Caki2 (cell line): ENCODE measurements at places on chromosomes 5 and 9. TPM values are rescaled to one million over a fixed set of nuclear protein-coding genes. Genes with fewer than 3 reads are reported as not detected.

Gene TEK
- total RNA-seq: 1.5 TPM in 1 of 2 replicates, not detected in the other

Gene LCN9
- not detected in 2 replicates for total RNA-seq

Gene PCDHGB1
- 0.06 TPM in 1 of 2 replicates, not detected in the other for total RNA-seq

Gene CNTNAP3B
- total RNA-seq: 10.6 and 12.6 TPM in 2 replicates

Gene ELOVL7
- 9.4 and 11.3 TPM in 2 replicates for total RNA-seq

Gene SLC46A2
- total RNA-seq: not detected in 2 replicates

- DNase-seq: no peak
These were observed 27.5 kb downstream of the PTGES2 start for GRCh38 chr9:128099932-128100491.

- DNase-seq: no peak
These were observed 1.3 kb upstream of the SLC2A8 start for GRCh38 chr9:127395497-127396252.

DNA sequence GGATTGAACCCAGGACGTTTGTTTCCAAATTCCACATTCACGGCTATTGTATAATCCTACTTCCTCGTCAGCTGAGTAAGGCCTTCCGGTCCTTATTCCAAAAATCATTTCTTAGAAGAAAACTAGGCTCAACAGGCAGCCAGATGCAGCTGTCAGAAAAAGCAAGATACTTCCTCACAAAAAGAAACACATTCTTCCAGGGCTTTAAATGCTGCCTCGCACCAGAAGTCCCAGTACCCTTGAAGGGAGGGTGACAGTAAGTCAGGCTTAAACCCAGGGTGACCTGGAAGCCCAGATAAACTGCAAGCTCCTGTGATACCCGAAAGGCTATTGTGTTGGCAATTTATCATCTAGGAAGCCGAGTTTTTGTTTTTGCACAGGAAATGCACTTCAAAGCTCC lies 414.0 kb downstream of the NFIB start:
- no peak for DNase-seq

DNA sequence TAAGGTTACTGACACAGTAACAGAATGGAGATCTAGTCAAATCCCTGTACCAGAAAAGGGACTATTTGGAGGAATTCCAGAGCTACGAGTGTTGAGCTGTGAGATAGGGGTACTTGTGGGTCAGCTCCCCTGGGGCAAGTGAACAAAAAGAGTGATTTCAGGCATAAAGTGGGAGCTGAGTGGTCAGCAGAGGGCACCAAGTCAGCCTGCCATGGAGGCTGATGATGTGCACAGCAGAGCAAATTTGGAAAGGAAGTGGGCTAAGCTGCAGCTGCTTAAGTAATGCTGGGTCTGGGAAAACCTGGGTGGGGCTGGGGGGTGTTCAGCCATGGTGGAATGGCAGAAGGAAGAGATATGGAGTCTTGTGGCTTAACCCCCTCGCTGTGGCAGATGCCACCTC lies 327.9 kb downstream of the NTRK2 start:
- DNase-seq: no peak

GRCh38 chr9:89887286-89887685 lies 282.5 kb downstream of the GADD45G start:
- no peak for DNase-seq

GRCh38 chr5:72523960-72524582 lies 16.9 kb upstream of the ZNF366 start:
- DNase-seq: peak; percentile 16

DNA sequence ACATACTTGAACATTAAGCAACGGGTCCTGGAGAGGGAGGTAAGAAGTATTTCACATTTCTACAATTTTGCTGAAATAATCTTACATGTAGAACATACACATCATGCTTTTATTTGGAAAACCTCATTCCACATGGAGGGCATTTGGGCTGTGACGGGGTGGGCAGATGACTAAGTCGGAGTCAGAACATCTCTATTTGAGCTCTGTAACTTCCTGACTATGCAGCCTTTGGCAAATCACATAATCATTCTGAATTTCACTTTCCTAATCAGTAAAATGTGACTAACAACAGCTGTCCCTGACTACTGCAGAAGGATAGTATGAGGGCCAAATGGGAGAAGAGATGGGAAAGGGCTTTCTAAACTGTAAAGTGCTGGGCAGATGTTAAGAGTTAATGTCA lies 17.1 kb upstream of the IL6ST start:
- DNase-seq: no peak

DNA sequence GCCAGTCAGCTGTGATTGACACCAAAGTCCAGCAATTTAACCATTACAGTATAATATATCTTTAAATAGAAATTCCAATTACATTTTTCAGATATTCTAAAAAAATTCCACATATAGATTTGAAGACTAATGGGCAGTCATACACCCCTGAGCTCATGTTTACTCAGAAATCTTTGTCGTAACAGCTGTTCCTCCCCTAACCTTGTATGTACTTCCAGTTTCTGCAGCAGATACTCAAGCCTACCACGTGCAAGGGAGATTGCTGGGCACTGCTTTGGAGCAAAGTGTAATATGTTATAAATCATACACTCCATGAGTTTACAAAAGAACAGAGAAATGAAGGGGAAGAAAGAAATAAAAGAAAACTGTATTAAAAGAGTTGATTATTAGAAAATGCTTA lies 241.2 kb downstream of the TRIM32 start:
- DNase-seq: no peak

GRCh38 chr9:111839987-111840386 lies 45.2 kb upstream of the SHOC1 start:
- DNase-seq: no peak

DNA sequence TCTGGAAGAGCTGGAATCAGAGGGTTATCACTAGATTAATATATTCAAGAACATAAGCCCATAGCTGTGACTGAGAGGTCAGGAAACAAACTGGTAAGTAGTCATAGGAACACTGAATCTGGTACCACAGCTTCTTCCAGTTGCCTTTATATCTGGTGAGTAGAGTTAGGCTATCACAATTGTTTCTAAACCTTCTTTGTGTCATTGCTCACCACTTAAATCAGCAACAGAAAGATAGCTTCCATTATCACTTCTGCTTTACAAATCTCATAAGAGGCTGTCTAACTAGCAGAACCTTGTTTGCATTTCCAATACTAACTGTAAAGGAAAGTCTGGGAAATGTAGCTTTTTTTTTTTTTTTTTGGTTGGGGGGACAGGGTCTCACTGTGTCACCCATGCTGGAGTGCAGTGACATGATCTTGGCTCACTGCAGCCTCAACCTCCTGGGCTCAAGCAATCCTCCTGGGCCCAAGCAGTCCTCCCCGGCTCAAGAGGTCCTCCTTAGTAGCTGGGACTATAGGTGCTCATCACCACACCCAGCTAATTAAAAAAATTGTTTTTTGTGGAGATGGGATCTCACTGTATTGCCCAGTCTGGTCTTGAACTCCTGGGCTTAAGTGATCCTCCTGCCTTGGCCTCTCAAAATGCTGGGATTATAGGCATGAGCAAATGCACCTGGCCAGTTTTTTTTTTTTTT lies 22.0 kb downstream of the CDC42SE2 start:
- DNase-seq: no peak

- DNase-seq: no peak
These were observed 44.2 kb downstream of the SLC38A9 start for GRCh38 chr5:55667938-55668337.

GRCh38 chr5:95649274-95649673 lies 2.7 kb downstream of the RFESD start:
- DNase-seq: no peak

DNA sequence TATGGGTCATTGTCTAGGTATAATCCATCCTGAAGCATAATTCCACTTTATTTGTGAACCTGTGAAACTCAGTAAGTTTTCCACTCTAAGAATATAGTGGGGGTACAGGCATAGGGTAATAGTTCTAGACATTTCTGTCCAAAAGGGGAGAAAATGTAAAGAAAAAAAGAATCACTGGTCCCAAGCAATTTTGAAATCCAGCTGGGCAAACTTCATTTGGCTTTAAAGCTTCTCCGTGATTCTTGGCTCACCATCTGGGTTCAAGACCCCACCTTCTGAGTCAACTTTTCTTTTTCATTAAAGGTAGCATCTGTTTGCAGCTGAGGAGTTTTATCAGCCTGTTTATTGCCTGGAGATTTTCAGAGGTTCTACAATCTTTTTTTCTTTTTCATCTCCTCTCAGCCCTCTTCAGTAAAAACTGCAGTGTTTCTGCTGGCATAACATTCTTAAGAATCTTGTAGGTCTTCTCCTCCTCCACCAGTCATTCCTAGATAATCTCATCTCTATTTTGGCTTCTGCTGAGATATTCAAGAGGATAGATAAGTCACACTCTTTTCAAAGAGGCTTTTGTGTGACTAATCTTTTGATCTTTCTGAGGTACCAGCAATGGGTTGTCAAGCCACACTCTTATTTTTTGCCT lies 126.1 kb upstream of the PITX1 start:
- DNase-seq: no peak
